ENCODE measurements at places on chromosomes 11 and 22.

- peak; percentile 26 for DNase-seq
These were observed 875 bp upstream of the STT3A start for GRCh38 chr11:125591649-125592304.

DNA sequence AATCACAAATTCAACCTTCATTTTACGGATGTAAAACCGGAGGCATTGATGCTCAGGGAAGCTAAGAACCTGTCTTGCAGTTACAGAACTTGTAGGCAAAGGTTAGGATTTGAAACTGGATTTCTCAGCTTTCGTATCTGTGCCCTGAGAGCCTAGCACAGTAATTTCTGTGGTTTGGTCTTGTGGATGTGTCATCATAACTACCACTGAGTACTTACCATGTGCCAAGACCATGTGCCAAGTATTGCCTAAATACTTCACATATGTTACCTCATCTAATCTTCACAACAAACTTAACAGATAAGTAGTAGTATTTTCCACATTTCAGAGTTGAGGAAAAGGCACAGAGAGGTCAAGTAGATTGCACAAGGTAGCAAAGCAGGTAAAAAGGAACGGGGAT, 140.7 kb downstream of the NXPE2 start:
- DNase-seq: no peak

DNA sequence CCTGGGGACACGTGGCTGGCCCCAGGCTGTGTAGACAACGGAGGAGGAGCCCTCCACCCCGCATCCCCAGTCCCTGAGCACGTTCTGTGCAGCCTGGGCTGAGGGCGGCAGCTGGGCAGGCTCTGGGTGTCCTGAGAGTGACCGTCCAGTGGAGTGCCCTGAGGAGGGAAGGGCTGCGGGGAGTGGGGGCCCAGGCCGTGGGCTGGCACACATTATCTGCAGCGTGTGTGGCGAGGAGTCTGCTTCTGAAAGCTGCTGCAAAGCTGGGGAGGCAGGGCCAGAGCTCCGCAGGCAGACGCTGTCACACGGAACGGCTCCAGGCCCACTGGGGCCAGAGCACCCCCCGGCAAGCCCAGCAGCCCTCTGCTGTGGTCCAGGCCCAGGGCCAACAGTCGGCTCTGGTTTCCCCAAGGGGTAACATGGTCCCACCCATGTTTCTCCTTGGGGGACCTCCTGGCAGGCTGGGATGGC, 835 bp upstream of the ANO9 start:
- DNase-seq: no peak

GRCh38 chr11:117185736-117186430, 7.3 kb downstream of the SIDT2 start:
- DNase-seq: no peak

- DNase-seq: no peak
These were observed 177.3 kb upstream of the C11orf58 start for GRCh38 chr11:16561150-16561549.

- no peak for DNase-seq
These were observed 12.0 kb downstream of the STIM1 start for GRCh38 chr11:3867209-3868091.

GRCh38 chr11:45537614-45538013, 127.8 kb downstream of the CHST1 start:
- no peak for DNase-seq

DNA sequence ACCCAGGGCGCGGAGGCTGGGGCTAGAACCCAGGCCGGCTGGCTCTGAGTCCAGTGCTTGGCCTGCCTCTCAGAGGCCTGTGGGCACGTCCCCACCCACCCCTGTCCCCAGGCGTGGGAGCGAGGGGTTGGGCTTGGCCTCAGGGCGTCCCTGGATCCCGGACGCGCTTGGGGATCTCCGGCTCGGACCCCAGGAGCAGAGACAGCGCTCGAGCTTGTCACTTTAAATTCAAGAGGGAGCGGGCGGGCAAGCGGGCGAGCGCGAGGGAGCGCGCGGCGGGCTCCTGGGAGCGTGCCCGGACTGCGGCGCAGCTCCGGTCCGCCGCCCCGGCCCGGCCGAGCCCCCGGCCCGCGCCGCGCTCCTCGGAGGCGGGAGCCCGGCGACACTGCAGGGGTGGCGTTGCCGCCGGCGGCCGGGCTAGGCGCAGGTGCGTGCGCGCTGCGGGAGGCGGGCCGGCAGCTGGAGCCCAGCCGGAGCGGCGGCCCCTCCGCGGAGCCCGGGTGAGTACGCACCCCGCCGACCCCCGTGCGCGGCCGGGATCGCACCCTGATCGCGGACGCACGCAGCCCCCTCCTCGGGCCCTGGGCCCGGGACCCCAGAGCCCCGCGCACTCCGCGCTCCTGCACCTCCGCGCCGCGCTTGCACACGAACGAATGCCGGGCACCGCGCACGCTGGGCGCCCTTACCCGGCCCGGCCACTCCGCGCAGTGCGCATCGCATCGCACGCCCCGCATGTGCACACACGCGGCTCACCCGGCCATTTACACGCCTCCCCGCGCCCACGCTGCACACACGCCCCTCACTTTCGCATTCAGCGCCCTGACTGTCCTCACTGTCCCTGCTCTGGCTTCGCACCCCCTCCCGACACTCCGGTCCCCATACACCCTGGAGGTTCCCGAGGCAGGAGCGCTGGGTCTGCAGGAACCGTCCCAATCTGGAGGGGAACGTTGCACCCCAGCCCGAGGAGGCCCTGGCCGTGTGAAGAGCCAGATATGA, at the start of gene SYT12:
Gene SYT12 (plus strand): TSS at position 174 of the 996 bp plus-strand sequence. CDS start 7,011 bp downstream, outside the sequence.
- DNase-seq: no peak

- no peak for DNase-seq
These were observed 356.5 kb downstream of the INSC start for GRCh38 chr11:15471048-15471894.

DNA sequence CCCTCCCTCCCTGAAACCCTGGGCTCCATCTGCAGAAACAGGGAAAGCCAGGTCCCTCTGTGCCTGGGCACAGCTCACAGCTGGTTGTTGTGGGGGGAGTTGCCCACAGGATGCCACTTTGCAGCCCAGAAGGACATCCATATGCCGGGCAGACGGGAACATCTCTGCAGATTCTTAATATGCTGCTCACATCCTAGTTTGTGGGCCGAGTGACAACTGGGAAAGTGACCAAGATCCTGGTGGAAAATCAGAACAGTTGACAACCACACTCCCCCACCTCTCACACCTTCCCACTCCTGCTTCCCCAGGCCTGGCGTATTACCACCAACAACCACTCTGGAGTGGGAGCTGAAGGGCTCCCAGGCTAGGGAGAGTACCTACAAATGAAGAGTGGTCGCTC, 7.3 kb upstream of the SCGB1A1 start:
- DNase-seq: no peak

DNA sequence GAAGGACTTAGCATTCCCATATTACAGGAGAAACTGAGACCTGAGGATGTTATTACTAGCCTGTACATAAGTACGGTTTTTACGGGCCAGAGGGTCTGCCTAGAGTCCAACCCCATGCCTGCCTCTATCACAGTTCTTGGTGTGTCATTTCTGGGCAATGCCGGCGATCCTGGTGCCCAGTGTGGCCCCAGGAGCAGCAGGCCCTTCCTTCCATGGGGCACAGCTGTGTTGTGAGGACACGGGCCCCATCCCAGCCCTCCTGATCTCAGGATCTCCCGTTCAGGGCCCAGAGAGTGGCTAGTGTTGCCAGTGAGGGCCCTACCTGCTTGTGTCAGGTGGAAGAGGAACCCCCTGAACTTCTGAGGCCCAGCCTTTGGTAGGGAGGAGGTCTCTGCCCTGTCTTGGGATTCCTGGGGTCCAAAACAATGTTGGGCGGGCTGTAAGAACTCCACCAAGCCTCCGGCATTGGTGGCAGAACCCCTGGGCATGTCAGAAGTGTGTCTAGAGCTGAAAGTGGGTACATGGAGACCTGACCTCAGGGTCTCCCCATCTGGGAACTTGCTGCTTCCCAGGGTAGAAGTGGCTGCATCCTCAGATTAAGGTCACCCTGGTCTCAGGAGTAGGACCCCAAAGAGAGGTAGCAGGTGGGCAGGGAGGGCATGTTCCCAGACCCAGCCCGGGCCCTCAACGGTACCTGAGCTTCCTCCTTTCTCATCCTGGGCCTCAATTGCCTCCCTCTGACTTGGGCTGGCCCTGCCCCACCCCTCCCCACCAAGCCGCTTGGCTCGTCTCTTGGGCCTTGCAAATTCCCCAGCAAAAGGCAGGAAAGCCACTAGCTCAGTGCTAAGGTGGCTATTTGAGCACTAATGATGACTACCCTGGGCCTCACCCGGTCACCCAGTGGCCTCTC, 74.6 kb upstream of the KCNQ1OT1 start:
- DNase-seq: no peak

DNA sequence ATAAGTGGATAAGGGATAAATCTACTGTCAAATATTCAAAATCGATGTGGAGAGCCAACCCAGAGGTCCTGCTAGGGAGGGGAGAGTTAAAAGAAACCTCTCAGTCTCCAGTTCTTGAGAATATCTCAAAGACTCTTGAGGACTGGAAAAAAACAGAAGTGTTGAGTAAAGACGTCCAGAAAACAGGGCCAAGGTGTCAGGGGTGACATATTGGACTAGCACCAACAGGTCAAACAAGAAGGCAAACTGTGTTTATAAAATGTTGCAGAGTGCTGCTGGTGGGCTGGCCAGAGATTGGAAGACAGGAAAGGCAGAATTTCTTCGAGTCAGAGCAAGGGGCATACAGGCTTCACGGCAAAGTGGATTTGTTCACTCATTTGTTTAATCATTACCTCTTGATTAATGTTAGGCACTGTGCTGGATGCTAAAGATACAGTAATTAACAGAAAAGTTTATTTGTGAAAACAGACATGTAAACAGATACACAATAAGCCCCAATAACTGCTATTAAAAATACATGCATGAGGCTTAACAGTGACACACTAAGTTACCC, 33.7 kb upstream of the SMPD1 start:
- DNase-seq: no peak

DNA sequence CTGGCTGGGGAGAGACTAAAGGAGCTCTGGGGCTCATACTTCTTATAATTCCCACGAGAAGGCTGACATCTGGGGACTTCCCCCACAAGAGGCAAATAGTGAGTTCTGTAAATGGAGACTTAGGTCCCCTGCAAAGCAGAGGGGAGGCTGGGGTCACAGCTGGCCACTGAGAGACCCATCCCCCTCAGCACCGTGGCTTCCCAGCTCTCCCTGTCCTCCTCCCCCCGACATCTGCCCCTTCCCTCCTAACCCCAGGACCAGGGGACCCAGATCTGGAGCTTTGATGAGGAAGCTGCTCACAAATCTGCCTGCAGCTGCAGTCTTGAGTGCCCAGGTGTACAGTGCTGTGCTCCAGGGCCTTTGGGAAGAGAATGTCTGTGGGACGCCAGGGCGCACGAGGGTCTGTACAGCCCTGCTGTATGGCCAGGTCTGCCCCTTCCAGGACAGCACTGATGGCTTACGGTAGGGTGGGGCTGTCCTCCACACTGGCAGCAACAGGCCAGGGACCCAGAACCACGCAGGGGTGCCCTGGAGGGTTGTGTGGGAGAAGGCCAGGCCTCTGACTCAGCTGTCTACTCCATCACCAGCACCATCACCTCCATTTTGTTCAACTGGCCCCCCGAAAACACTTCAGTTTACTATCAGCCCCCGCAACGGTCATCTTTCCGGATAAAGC, 1.1 kb downstream of the RGL4 start:
- DNase-seq: no peak

GRCh38 chr11:92495107-92495793, 270.6 kb downstream of the FAT3 start:
- no peak for DNase-seq

DNA sequence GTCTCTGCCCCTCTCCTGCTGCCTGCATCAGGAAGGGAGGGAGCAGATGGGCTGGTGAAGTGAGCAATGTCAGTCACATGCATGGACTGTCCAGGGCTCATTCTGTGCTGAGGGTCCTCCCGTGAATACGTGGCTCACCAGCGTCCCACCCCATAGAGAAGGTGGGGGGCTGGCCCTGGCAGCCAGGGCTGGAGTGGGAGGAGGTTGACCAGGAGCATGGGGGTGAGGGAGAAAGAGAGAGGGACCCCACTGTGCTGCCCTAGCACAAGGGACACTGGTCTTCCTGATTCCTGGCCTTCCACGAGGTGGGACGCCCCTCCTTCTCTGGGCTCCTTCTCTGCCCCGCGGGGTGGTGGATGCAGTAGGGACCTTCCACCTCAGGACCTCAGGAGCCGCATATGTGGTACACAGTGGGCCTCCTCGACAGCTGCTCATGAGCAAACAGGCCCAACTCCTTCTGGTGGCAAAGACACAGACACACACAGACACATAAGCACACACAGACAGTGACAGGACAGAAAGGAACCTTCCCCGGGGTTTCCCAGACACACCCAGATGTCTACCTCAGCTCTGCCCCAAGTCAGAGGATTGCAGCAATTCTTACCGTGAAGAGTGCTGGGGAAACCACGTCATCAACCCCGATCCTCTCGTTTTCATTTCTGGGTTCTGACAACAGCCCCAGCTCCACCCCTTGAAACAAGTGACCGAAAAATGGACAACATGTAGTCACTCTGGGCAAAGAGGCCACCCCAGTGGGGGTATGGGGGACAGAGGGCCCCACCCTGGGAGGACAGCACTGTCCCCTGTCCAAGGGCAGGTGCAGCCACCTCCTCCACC, 3.6 kb upstream of the APOBEC3A start:
- no peak for DNase-seq

DNA sequence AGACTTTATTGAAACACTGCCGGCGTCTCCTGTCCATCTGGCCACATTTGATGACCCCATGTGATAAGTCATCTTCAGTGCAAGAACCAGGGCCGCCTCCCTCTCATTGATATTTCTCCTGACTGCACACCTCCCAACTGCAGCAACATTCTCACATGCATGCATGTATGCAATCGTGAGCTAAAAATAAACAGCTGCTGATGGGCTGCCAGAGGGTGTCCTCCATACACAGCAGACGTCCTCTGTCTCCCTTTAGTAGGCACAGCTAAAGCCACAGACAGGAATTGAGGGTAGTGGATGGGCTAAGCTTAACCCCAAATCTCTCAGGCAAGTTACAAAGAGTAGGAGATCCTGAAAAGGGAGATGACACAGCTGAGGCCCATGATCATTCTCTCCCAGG, 106.7 kb upstream of the HSD17B12 start:
- no peak for DNase-seq

- peak; percentile 98 for DNase-seq
These were observed 380.7 kb downstream of the MN1 start for GRCh38 chr22:27420817-27421361.

- no peak for DNase-seq
These were observed 662 bp downstream of the MUC5B start for GRCh38 chr11:1223346-1224110.

- no peak for DNase-seq
These were observed 355.6 kb downstream of the METTL15 start for GRCh38 chr11:28463826-28464225.

GRCh38 chr22:40462195-40462984, 92.0 kb downstream of the SGSM3 start:
- no peak for DNase-seq

DNA sequence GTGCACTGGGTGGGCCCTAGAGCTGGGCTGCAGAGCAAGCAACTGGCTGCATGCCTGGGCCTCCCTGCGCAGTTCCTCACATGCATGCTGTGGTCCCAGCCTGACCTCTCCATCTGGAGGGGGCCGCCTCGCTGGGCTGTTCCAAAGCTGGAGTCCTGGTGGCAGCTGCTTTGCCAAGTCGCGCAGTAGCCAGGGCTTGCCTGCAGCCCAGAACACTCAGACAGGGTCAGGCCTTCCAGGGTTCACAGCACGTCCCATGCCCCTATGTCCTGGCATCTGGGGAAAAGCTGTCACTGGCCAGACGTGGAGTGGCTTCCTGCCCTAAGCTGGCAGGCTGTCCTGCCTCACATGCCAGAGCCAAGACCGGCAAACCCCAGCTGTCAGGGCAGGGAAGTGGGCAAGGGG, 16.5 kb upstream of the CDC42EP2 start:
- DNase-seq: peak; percentile 74

GRCh38 chr22:23485490-23485889, 94.6 kb downstream of the IGLL1 start:
- no peak for DNase-seq

GRCh38 chr11:134815404-134815803, 403.4 kb upstream of the B3GAT1 start:
- no peak for DNase-seq

Measured in brain pericyte (primary cell).